Activated naive CD4-positive, alpha-beta T cell (primary cell): ENCODE measurements at places on chromosomes 5 and 9.

GRCh38 chr5:7395432-7395946 is 449 bp upstream of the ADCY2 start:
- no peak for DNase-seq

DNA sequence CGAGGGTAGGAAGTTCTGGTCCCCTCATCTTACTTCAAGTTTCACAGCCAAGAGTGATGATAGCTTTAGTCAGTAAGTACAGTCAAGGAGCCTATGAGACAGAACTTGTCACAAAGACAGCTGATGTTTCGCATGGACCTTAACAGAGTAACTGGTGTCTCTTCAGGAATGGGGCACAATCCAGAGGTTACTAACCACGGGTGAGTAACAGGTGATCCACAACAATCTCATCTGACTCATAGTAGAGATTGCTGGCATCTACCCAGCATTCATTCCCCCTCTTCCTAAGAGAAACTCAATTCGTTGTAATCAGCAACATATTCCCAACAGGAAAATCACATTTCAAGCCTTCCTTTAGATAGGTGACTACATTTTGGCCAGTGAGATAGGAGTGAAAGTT is 126.7 kb downstream of the SNX18 start:
- DNase-seq = no peak

DNA sequence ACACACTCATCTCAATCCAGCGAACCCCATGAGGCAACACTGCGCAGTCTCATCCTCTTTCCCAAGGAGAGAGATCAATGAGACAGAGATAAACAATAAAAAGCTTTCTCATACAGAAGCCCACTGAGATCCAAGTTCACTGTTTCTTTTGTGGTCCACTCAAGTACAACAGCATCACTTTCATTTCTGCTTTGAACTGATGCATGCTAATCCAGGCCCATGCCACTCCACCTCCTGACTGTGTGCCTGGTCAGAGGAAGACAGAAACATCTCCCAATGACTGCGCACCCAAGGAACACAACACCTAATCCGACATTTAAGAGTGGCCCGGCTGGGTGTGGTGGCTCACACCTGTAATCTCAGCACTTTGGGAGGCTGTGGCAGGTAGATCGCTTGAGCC is 104.0 kb downstream of the SERINC5 start:
- no peak for DNase-seq

DNA sequence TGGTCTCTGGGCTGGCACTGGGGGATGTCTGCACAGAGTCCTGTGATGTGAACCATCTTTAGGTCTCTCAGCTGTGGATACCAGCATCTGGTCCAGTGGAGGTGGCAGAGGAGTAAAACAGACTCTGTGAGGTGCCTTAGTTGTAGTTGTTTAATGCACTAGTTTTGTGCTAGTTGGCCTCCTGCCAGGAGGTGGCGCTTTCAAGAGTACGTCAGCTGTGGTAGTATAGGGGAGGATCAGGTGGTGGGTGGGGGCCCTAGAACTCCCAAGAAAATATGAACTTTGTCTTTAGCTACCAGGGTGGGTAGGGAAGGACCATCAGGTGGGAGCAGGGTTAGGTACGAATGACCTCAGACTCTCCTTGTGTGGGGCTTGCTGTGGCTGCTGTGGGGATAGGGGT is 197.1 kb downstream of the TMC1 start:
- DNase-seq = no peak

DNA sequence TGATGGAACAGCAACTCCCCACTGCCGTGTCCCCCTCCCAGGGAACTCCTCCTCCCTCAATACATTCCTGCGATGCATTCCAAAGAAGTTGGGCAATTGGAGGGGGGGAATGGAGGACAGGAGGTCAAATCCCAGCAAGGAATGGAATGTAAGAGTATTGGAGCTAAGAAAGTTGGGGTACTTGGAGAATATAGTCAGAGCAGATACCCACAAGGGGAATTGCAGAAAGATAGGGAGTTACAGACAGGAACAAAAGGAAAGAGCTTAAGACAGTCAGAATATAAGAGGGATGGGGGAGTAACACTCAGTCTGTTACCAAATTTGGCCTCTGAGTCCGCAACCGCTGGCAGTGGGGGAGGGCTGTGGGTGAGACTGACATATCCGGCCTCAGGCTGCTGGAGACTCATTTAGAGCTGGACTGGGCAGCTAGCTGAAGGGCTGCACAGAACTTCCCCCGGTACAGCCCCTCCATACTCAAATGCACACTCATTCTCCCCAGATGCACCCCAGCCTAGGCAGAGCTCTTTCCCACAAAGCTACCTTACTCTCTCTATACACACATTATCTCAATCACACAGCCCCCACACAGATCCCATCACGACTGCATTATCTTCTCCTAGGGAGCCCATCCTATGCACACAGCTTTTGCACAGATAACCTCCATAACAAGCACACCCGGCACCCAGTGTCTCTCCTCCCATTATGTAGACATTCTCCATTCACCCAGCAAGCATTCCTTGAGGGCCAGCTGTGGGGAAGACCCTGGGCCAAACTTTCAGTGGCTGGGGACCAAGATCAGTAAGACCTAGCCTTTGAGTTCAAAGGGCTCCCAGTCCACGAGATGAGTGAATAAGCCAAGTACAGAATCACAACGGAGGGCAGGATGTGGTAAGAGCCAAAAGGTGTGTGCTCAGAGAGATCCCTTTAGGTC is 3.7 kb downstream of the TLN1 start:
- no peak for DNase-seq

DNA sequence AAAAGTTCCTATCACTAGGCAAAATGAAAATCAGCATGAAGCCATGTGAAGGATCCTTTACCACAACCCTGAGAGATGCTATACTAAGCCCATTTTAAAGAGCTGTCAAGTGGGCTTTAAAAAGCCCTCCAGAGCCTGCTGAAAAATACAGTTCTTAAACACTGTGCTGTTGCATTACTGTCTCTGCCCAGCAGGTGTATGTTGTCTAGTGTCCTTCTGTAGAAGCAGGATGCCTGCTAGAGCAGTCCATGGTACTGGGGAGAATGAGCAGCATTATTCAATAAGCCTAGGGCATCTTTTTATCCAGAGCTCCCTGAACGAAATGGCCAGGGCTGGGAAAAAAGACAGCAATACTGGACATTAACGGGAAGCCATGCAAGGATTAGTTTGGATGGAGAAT is 126.2 kb upstream of the PLCXD3 start:
- DNase-seq = no peak

- no peak for DNase-seq
These were observed 66.8 kb downstream of the RAB3C start for GRCh38 chr5:58649716-58650115.

GRCh38 chr5:177981296-177982071 is 14.6 kb downstream of the PROP1 start:
- no peak for DNase-seq

DNA sequence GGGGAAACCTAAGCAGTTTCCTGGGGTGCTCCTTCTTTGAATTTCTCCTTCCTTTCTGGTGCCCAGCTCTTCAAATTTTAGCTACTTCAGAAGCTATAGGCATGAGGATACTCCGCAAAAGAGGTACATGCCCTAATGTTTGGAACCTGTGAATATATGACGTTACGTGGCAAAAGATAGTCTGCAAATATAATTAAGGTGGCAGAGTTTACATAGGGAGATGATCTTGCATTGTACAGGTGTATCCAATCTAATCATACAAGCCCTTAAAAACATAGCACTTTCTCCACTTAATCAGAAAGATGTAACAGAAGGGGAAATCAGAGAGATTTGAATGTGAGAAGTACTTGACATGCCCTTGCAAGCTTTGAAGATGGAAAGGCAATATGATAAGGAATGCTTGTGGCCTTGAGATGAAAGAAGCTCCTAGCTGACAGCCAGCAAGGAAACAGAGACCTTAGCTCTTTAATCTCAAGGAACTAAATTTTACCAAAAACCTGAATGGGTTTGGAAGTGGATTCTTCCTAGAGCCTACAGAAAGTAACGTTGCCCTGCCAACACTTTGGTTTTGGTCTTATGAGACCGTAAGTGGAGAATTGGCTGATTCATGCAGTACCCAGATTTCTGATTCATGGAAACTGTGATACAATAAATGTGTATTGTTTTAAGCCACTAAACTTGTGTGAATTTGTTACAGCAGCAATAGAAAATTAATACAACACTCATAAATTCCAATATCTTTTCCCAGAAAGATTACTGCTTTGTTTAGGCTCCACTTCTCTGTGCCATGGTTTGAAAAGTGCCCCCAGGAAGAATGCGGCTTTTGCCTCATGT is 268.4 kb downstream of the FAM170A start:
- DNase-seq = no peak

DNA sequence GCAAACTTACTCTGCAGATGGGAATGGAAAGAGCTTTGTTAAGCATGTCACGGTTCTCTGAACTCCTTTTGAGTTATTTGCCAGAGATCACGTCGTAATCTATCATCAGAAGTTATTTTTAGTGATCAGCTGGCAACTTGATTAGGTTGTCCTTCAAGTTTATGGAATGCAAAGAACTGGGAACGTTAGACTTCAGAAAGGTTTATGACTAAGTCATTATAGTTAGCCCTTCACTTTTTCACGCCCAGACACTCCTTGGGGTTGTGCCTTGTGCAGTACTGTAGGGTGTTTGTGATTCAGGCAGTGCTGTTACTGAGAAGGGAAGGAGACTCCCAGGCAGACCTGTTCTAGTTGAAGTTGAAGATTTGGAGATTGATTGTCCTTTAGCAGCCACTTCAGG is 26.8 kb upstream of the PHF2 start:
- DNase-seq = no peak

DNA sequence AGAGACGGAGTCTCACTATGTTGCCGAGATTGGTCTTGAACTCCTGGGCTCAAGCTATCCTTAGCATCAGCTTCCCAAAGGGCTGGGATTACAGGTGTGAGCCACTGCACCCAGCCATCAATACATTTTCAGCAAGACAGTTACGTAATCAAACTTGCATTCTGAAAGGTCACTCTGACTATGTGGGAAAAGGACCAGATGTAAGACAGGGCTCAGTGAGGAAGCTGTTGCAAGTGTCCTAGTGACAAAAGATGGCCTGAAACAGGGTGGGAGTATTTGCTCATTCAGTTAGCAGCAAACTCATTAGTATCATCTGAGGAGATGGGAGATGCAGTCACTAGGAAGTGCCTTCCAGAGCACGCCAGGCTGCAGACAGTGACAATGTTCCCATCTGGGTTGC is 16.9 kb downstream of the MED27 start:
- DNase-seq = no peak

DNA sequence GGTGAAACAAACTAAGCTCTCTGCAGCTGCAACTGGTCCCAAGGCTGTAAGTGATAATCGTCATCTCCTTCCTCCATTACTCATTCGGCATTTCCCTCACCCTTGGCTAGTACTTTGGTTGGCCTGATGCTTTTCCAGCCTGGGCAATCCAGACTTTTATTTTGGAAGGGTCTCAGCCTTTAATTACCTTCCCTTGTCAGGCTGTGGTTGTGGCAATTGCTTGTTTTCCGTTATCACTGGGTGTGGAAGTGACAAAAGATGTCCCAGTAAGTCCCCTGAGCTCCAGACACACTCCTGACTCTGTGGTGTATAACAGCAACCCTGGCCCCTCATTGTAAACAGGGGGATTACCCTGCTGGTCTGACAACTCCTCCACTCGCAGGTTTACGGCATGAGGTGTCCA is 6.3 kb upstream of the FAF2 start:
- no peak for DNase-seq
